ENCODE measurements at places on chromosomes 12 and 14.

GRCh38 chr14:85616386-85616885 is 86.5 kb downstream of the FLRT2 start:
- DNase-seq = no peak

DNA sequence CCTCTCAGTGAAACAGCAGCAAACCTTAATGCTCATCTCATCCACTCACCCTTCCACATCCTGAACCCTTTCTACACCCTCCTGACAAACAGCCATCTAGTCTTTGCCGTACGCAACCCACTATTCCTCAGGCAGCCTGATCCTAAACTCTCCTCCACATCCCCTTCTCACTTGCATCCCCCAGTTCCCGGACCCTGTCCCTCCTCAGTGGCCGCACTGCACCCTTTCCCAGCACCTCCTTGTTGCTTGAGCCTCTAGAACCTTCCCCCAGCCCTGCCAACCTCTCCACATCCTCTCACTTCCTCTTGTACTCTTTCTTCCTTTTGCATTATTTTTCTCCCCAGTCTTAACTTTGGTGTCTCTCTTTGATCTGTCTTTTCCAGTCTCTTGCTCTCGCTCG is 42.9 kb downstream of the IQSEC3 start:
- no peak for DNase-seq

- no peak for DNase-seq
These were observed 1.2 kb downstream of the FLRT2 start for GRCh38 chr14:85531141-85531586.

DNA sequence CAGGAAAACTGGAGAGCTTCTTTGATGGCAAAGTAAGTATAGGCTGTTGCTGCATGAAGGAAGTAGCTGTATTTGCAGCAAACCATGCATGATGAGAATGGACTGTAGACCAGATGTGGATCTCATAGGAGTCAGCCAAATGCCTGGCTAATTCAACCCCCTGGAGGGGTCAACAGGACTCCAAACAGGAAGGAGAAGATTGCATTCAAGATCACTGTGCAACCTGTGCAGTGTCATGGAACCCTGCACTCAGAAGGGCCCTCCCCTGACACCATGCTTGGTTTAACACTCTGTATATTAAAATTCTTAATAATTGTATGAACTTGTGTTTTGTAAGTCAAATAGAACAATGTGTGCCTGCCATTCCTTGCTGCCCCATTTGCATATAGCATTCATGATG is 225.1 kb upstream of the FSCB start:
- DNase-seq = no peak

GRCh38 chr14:58296726-58297125 is 1.6 kb upstream of the ARID4A start:
- DNase-seq = no peak

- peak; percentile 14 for DNase-seq
These were observed 28.0 kb upstream of the ADIPOR2 start for GRCh38 chr12:1662761-1663439.

DNA sequence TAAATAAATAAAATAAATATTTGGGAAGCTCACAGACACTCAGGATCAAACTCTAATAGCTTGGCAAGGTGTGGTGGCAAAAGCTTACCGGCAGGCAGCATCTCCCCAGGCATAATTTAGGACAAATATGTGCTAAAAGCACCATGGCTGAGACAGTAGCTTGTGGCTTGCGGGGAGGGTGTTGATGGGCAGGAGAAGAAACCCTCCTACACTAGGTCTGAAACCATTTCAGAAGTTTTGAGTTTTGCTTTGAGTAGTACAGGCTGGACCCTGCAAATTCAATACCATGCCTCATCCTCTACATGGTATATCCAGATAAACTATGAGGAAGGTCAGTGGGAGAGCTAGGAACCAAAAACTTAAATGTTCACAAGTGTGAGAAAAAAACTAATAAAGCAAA is 33.1 kb downstream of the MAP3K9 start:
- DNase-seq = no peak

DNA sequence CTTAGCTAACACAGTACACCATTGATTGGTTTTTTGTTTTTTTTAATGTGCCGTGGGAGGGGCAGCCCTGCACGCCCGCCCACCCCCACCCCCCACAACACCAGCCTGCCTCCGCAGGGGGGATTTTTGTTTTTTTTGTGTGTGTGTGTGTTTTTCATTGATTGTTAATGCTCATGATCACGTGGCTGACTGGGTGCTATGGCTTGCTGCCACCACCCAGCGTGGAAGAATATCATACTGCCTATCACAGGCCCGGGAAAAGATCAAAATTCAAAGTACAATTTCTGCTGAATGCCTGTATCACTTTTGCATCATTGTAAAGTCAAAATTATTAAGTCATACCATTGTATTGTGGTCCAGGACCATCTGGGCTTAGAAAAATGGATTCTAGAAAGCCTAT is 8.3 kb downstream of the RESF1 start:
- DNase-seq = no peak

All from activated T-helper 1 cell treated with Interleukin-2 at 50 U/mL for 16 hours (primary cell).